ENCODE measurements at places on chromosomes 7 and 10.

DNA sequence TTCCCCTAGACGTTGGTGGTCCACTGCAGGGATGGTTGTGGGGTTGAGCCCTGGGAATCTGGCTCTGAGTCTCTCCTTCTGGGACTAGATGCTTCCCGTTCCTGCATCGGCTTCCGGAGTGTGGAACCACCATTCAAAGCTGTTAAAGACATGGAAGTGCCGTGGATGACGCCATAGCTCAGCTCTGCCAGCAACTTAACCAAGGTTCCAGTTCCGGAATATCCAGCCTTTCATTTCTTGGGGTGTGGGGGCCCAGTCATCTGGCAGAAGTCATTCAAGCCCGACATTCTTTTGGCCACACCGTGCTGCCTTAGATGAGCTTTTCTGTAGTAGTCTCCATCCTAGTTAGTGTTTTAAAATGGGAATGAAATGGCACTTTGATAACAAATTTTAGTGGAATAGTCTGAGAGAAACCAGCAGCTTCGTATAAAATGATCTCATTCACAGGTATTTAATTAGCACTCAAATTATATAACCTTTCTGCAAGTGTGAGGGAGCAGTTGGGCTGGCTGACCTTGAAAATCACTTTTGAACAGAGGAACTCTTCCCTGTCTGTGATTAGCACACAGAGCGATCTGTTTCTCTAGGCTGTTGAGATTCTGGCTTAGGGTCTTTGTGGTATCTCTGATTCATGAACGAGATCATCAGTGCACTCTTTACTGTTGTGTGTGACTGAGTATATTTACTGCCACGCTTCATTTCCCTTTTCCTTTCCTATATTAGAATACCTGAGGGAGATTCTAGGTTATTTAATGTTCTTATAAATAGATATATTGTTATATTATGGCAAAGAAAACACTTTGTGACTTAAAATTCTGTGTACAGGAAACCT is 19.9 kb downstream of the LMTK2 start:
- DNase-seq: peak; percentile 37

DNA sequence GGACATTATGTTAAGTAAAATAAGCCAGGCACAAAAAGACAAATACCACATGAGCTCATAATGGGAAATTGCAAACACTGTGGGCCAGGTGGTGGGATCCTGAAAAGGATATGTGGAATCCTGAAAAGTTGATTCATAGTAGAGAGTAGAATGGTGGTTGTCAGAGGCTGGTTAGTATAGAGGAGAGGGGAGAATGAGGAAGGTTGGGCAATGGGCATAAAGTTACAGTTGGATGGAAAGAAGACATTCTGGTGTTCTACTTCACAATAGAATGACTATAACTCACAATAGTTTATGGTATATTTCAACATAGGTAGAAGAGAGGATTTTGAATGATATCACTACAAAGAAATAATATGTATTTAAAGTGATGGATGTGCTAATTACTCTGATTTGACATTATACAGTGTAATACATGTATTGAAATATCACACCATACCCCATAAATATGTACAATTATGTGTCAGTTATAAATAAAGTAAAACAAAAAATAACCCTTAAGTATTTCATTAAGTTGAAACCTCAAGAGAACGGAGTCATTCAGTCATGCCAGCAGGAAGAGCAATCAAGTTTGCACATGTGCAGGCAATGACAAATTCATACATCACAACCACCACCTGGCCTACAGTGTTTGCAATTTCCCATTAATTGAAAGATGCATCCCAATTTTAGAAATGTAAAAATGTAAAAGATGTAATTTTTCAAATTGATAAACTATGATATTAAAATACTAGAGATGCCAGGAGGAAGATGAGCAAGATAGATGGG is 156.7 kb downstream of the MAGI2 start:
- no peak for DNase-seq

GRCh38 chr10:89861584-89862301 is 160.4 kb downstream of the KIF20B start:
- DNase-seq: peak; percentile 57

DNA sequence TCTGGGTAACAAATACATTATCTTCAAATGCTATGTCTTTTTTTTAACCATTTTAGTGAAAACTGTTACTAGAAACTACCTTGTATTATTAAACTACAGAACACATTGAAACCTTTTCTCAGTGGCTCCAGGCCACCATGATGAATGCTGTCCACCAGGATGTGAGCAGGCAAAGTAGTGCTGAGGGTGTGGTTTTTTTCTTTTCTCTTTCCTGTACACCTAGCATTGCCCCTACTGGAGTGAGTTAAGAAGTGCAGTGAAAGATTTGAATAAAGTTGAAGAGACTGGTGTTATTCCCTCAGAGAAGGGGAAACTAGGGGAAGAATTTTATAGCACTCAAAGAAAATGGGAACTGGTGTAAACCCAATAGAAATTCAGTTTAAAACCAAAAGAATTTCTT is 120.0 kb upstream of the SAMD8 start:
- DNase-seq: peak; percentile 26
